ENCODE measurements at places on chromosomes 7 and 10.
A peak's percentile ranks its signal among the peaks of the same experiment; 100 is the strongest.

GRCh38 chr7:149770728-149771636 lies 2.4 kb downstream of the ZNF467 start:
- peak; percentile 54 for DNase-seq

GRCh38 chr10:60910543-60910942 lies 33.4 kb downstream of the RHOBTB1 start:
- DNase-seq = no peak

DNA sequence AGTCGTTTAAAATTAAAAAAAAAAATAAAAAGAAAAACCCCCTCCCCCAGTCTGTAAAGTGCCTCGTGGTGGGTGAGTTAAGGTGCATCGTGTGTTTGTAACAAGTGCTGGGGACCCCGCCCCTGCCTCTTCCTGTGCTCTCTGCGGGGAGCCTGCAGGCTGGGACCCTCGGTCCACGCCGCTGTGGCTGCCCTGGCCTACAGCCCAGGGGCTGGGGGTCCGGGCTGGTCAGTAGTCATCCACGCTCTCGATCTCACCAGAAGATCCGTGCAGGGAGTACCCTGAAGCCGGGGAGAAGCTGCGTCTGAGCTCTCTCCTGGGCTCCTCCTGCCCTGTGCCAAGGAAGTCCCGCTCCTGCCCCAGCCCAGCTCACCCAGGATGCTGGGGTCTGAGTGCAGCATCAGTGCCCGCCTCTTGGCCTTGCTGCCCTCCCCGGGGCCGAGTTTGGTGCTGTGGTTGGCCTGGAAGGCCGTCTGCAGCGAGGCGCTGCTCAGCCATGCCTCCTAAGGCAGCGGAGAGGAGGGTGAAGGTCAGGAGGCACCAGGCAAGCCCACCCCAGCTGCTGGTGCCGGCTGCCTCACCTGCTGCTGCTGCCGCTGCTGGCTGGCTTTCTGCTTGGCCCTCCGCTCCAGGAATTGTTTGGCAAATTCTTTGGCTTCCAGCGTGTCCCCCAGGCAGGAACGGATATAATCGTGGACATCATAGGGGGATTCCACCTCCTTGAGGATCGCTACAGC lies 8.1 kb downstream of the GNB2 start:
- no peak for DNase-seq

GRCh38 chr10:61971003-61971325 lies 69.5 kb downstream of the ARID5B start:
- no peak for DNase-seq

- no peak for DNase-seq
Observed at GRCh38 chr10:30014511-30014910, 44.9 kb downstream of the JCAD start.

GRCh38 chr10:55747244-55747643 lies 613.8 kb downstream of the ZWINT start:
- DNase-seq = peak; percentile 1

GRCh38 chr10:76302481-76302880 lies 871.1 kb downstream of the LRMDA start:
- DNase-seq = no peak

GRCh38 chr10:124229989-124230634 lies 136.7 kb upstream of the CHST15 start:
- no peak for DNase-seq

DNA sequence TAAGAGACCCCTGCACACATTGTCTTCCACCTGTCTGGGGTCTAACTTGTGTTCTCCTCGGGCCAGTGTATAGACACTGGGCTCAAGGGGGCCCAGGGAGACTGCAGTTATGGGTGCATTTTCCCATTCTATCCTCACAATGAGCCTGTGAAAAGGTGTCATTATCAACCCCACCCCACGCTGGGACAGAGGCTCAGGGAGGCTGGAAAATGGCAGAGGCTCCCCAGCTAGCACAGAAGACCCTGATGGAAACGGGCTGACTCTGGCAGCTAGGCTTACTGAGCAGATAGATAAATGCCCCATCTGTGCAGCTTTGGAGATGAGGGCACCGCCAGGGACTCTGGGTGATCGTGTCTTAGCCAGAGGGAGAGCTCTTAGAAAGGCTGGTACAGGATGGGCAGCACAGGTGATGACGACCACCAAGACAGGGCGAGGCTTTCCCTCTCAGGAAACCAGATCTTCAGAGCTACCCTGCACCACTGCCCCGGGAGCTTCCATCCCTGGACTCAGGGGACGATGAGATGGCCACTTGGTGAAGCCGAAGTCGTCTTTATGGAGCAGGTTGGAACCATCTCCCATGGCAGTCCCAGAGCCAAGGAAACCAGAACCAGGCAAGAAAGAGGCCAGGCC lies 58.2 kb upstream of the CHST15 start:
- peak; percentile 21 for DNase-seq

DNA sequence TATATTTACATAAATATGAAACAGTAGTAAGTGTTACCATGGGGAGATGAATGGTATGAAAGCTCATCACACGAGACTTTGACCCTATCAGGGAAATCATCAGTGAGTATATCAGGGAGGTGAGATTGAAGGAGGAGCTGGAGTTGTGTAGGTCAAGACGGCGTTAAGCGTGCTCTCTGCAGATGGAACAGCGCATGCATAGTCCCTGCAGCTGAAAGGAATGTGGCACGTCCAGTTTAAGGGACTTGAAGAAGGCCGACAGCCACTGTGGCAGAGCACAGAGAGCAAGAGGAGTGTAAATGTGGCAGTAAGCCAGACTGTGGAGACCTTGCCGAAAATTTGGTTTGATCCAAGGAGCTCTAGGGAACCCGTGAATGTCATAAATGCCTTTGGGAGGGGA lies 38.9 kb downstream of the POU6F2 start:
- DNase-seq = no peak

GRCh38 chr7:109821156-109821555 lies 1251.5 kb downstream of the DNAJB9 start:
- DNase-seq = no peak

- DNase-seq = no peak
Observed at GRCh38 chr10:3848005-3848774, 63.2 kb upstream of the KLF6 start.
